Esophagus muscularis mucosa (tissue), 4 donors: ENCODE measurements at places on chromosomes 2 and 18. TPM values are rescaled to one million over a fixed set of nuclear protein-coding genes. Genes with fewer than 3 reads are reported as not detected.

- no peak for DNase-seq
Measured at GRCh38 chr18:63238693-63239075, 80.9 kb downstream of the BCL2 start.

GRCh38 chr2:98212092-98213000 lies 125.4 kb downstream of the VWA3B start:
- DNase-seq, result no peak

Gene SKA1
- total RNA-seq, result not detected

GRCh38 chr18:36314098-36314497 lies 16.6 kb downstream of the FHOD3 start:
- no peak for DNase-seq

DNA sequence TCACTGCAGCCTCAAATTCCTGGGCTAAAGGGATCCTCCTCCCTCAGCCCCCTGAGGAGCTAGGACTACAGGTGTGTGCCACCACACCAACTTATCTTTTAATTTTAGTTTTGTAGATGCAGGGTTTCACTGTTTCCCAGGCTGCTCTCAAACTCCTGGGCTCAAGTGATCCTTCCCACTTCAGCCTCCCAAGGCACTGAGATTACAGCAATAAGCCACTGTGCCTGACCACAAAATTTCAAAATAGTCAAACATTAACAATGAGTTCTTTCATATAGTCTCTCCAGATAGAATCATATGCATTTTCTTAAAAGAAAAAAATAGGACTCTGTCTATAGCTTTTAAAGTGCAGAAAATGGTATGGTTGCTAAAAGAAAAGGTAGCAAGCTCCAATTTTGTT lies 24.9 kb upstream of the PID1 start:
- DNase-seq, result no peak

- no peak for DNase-seq
Measured at GRCh38 chr2:133908171-133908570, 339.9 kb upstream of the NCKAP5 start.

DNA sequence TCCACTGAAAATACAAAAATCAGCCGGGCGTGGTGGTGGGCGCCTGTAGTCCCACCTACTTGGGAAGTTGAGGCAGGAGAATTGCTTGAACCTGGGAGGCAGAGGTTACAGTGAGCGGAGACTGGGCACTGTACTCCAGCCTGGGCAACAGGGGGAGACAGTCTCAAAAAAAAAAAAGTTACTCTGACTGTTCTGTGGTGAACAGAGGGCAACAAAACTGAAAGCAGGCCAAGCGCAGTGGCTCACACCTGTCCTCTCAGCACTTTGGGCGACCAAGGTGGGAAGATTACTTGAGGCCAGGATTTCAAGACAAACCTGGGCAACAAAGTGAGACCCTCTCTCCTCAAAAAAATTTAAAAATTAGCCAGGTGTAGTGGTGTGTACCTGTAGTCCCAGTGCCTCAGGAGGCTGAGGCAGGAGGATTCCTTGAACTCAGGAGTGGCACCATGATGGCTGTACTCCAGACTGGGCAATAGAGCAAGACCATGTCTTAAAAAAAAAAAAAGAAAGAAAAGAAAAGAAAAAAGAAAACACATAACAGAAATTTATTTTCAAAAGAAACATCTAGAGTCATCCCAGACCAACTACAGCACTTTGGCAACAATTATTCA lies 13.6 kb upstream of the RTN4 start:
- DNase-seq, result no peak

DNA sequence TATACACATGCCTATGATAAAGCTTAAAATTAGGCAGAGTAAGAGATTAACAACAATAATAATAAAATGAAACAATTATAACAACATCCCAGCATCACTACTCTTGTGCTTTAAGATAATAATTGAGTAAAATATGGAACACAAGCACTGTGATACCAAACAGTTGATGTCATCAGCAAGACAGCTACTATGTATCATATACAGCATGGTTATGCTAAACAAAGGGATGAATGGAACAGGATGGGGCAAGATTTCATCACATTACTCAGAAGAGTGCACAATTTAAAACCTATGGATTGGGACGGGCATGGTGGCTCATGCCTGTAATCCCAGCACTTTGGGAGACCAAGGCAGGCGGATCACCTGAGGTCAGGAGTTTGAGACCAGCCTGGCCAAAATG lies 1221.0 kb downstream of the SUCLG1 start:
- DNase-seq, result no peak

GRCh38 chr2:217055624-217056023 lies 195.8 kb upstream of the TNP1 start:
- DNase-seq, result no peak

Gene IL1R2
- 5.4 TPM for total RNA-seq

- no peak for DNase-seq
Measured at GRCh38 chr2:13558368-13558767, 841.6 kb downstream of the TRIB2 start.

GRCh38 chr2:53987336-53987921 lies 16.6 kb upstream of the PSME4 start:
- no peak for DNase-seq

Gene LBX2
- 1.7 TPM for total RNA-seq

- DNase-seq, result no peak
Measured at GRCh38 chr18:647304-647703, 10.1 kb upstream of the TYMS start.

DNA sequence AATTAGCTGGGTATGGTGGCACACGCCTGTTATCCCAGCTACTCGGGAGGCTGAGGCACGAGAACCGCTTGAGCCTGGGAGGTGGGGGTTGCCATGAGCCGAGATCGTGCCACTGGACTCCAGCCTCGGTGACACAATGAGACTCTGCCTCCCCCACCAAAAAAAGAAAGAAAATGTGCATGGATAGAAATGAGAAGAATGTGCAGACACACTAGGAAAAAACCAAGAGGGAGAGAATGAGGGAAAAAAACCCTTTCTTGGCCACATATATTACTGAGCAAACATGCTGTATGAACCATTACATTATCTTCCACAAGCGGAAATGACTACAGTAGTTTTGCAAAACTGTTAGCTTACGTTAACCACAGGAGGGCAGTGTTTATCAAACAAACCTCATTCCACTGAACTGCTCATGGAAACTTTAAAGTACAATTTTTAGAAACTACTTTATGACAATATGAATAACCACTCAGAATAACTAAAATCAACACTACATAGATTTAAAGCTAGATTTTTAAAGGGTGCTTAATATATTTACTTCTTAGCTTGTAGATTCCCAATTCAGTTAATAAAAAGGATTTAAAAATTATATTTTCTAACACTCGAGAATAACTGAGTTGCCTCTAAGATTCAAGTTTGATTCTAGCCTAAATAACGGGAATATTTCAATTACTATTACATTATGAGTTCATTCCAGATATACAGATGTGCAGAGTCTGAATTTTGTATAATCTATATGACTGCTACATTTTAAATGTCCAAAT lies 26.4 kb downstream of the ASXL2 start:
- DNase-seq, result no peak

Gene MOGAT1
- not detected for total RNA-seq

DNA sequence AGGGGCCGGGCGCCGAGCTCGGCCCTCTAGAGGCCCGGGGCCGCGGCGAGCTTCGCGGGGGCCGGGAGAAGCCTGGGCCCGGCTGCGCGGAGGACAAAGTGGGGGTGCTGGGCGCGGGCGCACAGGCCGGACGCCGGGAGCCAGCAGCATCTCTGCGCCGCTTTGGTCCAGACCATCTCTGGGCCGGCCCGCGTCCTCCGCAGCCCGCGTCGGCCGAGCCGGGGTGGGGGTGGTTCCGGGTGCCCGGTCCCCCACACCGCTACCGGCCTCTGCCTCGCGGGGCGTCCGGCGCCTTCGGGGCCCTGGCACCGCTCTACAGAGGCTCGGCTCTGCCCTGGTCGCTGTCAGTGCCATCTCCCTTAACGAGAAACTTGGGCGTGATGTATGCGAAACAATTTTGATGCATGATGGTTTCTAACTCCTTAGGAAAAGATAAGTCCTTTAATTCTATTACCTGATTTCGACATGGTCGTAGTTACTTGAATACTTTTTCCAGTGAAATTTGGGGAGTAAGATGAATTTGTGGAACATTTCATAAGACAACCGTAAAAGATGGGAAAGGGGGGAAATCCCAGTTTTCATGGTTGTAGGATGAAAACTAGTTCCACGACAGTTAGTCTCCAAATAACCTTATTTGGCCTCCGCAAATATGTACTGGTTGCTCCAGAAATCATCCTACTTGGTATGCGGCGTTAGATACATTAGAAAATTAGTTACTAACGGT lies 562 bp downstream of the TWSG1 start:
- DNase-seq, result no peak

GRCh38 chr2:218430721-218431120 lies 11.8 kb downstream of the VIL1 start:
- DNase-seq, result no peak

DNA sequence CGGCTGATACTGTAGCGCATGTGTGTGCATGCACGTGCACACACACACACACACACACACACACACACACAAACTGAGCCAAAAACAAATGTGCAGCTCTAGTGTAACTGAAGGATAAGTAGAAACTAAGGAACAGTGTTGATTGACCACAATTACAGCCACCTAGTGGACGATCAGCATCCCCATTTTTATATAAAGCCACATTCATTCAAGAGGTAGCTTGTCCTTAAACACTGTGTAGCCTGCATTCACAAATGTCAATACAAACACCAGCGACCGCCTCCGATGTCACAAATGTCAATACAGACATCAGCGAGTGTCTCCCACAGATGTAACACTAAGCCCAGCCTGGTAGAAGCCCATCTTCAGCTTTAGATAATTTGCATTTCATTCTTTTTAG lies 167.4 kb downstream of the PTGR3 start:
- DNase-seq, result peak; percentile 74

Gene MOCOS
- total RNA-seq, result 1.4 TPM

DNA sequence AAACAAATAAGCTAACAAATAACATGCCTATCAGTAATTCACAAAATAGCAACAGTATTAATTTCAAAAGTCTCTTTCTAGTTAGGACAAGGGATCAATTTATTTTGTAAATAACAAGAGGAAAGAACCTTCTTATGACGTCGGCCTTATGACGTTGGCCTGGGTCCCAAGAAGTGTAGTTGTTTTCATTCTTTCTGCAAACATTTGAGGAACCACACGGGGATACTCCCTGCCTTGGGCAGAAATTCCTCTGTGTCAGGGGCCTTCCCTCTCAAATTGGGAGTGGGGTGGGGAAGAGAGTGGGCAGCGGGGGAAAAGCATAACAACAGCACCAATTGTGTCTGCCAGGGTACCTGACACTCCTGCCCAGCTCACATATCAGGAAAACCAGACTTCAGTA lies 1.3 kb downstream of the CCDC68 start:
- DNase-seq, result peak; percentile 47

DNA sequence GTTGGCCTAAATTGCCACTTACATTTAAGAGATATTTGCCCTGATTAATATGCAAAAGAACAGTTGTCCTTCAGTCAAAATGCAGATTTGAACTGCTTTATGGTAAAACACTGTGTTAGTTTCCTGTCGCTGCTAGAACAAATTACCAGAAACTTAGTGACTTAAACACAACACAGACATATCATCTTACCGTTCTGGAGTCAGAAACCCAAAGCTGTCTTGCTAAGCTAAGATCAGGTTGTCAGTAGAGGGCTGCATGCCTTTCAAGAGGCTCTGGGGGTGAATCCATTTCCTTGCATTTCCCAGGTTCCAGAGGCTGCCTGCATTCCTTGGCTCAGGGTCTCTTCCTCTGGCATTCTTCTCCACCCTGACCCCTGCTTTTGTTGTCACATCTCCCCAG lies 149.5 kb downstream of the FAM161A start:
- DNase-seq, result peak; percentile 50

Gene IL37
- not detected for total RNA-seq

Gene PNKD
- 40.3 TPM for total RNA-seq

- no peak for DNase-seq
Measured at GRCh38 chr2:216845426-216845825, 14.4 kb downstream of the TNP1 start.

GRCh38 chr2:172586245-172586891 lies 30.5 kb downstream of the PDK1 start:
- no peak for DNase-seq

Gene ATP5MC3
- 140 TPM for total RNA-seq

Gene FABP1
- total RNA-seq, result not detected

DNA sequence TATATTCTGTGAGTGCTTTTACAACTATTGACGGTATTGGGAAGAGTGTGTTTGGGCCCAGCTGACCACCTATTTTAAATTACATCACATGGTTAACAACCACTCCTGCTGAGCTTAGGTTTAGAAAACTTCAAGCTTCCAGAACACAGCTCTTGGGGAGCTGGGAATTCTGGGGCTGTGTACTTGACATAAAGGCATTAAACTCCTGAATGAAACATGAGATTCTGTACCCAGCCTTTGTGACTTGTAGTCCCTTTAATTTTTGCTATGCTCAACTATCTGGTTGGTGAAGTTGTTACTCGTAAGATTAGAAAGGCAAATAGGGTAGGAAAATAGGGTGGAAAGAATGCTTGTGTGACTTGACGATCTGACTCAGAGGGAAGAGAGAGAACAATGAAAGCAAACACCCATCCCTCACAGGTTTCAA lies 66.9 kb downstream of the LTBP1 start:
- DNase-seq, result peak; percentile 68

- DNase-seq, result no peak
Measured at GRCh38 chr2:211093743-211094303, 537.4 kb downstream of the CPS1 start.

GRCh38 chr2:96325884-96326255 lies 753 bp downstream of the ITPRIPL1 start:
- DNase-seq, result no peak

- DNase-seq, result no peak
Measured at GRCh38 chr2:121038891-121039616, 245.9 kb downstream of the TFCP2L1 start.

Gene ANKRD30BL
- total RNA-seq, result not detected

DNA sequence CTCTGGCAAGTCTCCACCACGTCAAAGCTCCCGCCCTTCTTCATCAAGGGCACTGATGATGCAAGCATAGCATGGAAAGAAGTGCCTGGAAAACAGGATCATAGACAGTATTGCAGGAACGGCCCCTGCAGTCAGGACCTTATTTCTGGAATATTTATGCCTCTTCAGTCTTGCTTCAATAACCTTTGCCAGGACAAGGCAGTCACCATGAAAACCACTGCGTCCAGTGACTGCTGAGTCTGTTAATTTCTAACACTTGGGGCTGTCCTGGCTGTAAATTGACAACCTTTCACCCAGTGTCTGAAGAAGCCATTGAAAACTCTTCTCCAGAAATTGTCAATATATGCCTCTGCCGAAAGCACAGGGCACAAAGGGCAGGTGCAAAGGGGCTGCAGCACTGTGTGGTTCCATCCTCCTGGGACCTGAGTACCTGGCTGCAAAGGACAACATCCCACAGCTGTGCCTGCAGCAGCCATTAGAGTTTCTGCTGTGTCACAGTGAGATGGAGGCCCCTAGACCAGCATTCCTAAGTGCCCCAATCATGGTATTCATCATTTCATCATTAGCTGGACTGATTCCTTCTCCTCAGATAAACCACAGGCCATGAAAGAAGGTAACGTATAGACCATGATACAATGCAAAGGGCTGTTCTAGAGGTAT lies 819.6 kb downstream of the RNF144A start:
- DNase-seq, result no peak

Gene IL1A
- total RNA-seq, result not detected

- DNase-seq, result no peak
Measured at GRCh38 chr18:23812546-23813440, 123.5 kb downstream of the LAMA3 start.

Gene BMP10
- total RNA-seq, result not detected

GRCh38 chr2:27427863-27428212 lies 593 bp upstream of the NRBP1 start:
- DNase-seq, result no peak

GRCh38 chr2:31371691-31372090 lies 42.9 kb downstream of the XDH start:
- no peak for DNase-seq

Gene PSMG2
- 92.9 TPM for total RNA-seq
